ENCODE measurements at places on chromosomes 13 and 19.

GRCh38 chr13:38577048-38577447 lies 109.8 kb upstream of the FREM2 start:
- no peak for DNase-seq

DNA sequence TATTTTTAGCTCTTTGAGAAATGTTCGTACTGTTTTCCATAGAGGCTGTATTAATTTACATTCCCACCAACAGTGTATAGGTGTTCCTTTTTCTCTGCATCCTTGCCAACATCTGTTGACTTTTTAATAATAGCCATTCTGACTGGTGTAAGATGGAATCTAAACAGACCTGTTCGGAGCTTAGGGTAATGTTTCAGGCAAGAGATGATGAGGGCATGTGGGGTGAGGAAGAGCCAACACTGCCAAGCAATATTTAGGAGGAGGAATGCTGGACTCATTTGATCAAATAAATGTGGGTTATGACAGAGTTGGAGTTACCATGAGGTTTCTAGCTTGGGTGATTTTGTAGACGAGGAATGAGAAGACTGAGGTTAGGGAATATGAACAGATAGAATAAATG lies 382.9 kb downstream of the KLF12 start:
- DNase-seq = no peak

DNA sequence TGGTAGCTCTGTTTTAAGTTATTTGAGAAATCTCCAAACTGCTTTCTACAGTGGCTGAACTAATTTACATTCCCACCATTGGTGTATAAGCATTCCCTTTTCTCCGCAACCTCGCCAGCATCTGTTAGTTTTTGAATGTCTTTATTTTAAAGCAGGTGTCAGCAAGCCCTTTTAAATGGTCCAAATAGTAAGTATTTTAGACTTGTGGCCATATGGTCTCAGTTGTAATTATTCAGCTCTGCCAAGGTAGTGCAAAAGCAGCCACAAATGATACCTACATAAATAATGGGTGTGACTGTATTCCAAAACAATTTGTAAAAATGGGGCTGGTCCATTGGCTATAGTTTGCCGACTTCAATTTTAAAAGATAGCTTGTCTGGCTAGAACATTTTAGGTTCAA lies 58.7 kb upstream of the TMTC4 start:
- no peak for DNase-seq

DNA sequence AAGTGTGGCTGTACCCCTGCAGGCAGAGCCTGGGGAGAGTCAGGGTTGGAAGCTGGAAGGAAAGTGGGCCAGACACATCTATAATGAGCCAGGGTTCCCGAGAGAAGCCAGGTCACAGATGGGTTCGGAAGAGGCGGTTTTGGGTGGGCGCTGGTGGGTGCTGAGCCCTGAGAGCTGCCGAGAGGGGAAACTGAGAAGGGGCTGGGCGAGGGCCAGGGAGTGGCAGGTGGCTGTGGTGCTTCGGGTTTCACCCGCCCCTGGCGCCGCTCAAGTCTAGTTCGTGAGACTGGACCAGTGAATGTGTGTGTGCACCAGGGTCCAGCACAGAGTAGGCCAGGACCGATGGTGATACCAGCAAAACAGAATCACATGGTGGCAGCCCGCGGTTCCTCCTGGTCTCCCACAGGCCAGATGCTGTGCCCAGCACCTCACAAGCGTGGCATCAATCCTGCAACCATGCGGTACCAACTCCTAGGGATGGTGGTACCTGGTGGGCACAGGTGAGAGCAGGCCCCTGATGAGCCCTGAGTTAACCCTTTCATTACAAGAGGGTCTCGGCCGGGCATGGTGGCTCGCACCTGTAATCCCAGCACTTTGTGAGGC lies 1.8 kb upstream of the LRRC4B start:
- DNase-seq = no peak

GRCh38 chr19:55640577-55641425 lies at the start of gene ZNF580:
TSS of gene ZNF580 (plus strand) at chr19:55641002. CDS start at chr19:55642509, 1,507 bp downstream.
- peak; percentile 56 for DNase-seq

GRCh38 chr19:8615813-8616596 lies 5.5 kb upstream of the ADAMTS10 start:
- peak; percentile 59 for DNase-seq

- no peak for DNase-seq
Observed at GRCh38 chr19:49409441-49410029, 13.7 kb downstream of the PTH2 start.

All from Ammon's horn (tissue), 1 donor.